Fibroblast of the aortic adventitia (primary cell): ENCODE measurements at places on chromosomes 16 and 17.

GRCh38 chr16:14600164-14600563, 29.9 kb downstream of the PARN start:
- peak; percentile 64 for DNase-seq

GRCh38 chr16:17555176-17555575, 84.4 kb upstream of the XYLT1 start:
- peak; percentile 41 for DNase-seq

- no peak for DNase-seq
These were observed 51.4 kb upstream of the MNT start for GRCh38 chr17:2452216-2452750.

DNA sequence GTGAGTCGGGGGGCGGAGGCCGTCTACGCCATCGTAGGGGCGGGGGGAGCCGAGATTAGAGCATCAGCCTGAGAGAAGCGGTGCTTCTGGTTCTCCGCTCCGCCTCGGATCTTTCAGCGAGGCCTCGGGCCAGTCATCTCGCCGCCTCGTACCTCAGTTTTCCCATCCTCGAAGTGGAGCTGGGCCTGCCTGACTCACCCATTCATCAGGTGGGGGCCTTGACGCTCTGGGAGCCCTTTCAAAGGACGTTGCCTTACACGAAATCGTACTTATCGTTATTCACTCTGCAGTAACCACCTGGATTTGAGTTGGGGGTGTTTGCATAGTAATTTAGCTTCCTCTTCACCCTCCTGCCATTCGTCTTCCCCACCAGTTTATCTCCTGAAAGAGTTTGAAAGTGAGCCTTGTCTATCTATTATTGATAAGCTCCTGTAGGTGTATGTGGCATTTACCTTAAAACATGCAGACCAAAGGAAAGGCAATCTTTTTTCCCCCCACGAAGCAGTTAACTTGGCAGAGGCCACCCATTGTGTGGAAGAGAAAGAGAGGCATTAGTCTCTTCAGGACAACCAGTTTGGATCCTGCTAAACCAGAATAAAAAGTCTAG, 674 bp downstream of the TAF15 start:
- peak; percentile 23 for DNase-seq

- DNase-seq = no peak
These were observed 86.3 kb upstream of the GOT2 start for GRCh38 chr16:58820411-58820810.

GRCh38 chr16:88701581-88702370, 4.4 kb downstream of the RNF166 start:
- no peak for DNase-seq

- DNase-seq = no peak
These were observed 241.1 kb downstream of the PRKCA start for GRCh38 chr17:66543526-66543925.

DNA sequence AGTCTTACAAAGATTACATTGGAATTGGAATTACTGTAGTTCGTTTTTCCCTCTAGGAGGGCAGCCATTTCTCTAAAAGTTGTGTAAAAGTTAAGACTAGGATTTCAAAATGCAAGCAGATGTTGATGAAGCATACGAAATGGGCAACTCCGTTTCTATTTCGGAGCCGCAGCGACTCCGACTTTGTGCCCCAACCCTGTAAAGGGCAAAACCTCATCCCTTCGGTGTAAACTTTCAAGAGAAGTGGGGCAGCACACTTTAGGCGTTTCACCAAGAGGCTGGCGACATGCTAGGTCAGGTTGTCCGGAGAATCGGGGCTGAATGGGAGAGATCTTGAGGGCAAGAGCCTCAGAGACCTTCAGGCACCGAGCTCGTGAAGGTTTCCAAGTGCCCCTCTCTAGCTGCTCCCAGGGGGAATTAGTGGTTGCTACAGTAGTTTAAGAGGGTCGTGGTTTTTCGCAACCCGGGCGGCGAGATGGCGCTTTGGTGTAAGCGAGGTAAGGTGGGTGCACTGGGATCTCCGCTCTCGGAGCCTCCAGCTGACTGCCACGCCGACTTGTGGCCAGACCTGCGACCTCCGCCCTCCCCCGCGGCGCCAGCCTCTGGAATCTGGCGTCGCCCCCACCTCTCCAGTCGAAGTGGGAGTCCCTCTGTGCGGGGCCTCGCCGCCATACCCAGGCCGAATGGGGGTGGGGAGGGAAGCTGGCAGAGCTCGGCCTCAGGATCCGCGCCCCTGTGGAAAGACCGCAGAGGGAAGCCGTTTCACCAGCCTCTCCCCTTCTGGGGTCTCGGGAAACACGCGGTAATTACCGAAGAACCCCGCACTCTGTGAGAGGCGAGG, 1.0 kb upstream of the HEXIM2 start:
- DNase-seq = peak; percentile 59

DNA sequence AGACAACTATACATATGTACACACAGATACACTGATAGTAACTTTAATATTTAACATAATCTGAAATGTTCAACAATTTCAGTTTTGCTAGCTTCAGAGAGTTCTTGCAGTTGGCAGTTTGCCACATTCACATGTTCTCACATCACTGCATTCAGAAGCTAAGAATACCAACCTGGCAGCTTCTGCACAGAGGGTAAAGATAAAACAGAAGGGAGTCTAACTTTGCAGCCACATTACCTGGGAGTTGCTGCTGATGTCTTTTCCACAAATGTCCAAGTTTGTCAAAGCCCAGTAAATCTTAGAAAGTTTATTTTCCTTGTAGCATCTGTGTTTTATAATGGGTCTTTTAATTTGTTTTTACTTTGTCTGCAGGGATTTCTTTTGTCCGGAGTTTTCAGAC, 332.0 kb downstream of the BCAS3 start:
- peak; percentile 41 for DNase-seq

GRCh38 chr16:89393738-89394406, 96.5 kb downstream of the ANKRD11 start:
- peak; percentile 30 for DNase-seq

- DNase-seq = peak; percentile 95
These were observed 29.2 kb upstream of the LRRC75A start for GRCh38 chr17:16521070-16521727.

GRCh38 chr17:48486557-48486956, 44.3 kb downstream of the HOXB1 start:
- DNase-seq = peak; percentile 98

GRCh38 chr17:80815151-80815681, 176.4 kb upstream of the CHMP6 start:
- DNase-seq = no peak
